ENCODE measurements at places on chromosomes 13 and 19.

GRCh38 chr13:112392719-112393118 is 16.6 kb downstream of the SPACA7 start:
- DNase-seq: no peak

DNA sequence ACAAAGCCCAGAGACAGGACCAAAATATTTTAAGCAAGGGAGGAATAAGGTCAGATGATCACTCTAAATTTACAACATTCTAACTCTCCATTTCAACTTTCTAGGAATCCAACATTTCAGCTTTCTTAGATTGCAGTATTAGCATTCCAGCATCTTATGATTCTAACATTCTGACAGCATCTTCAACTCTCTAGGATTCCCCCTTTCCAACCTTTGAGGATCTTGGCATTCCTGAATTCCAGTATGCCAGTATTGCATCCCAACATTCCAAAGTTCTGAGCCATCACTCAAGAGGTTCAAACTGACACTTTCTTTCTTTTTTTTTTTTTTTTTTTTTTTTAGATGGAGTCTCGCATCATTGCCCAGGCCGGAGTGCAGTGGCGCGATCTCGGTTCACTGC is 13.8 kb downstream of the TGFB1 start:
- DNase-seq: no peak

- no peak for DNase-seq
Observed at GRCh38 chr19:41276231-41276630, 12.1 kb downstream of the HNRNPUL1 start.

GRCh38 chr19:39839678-39840327 is 5.8 kb upstream of the DYRK1B start:
- no peak for DNase-seq

GRCh38 chr13:113970810-113971470 is 2.9 kb downstream of the C13orf46 start:
- no peak for DNase-seq

DNA sequence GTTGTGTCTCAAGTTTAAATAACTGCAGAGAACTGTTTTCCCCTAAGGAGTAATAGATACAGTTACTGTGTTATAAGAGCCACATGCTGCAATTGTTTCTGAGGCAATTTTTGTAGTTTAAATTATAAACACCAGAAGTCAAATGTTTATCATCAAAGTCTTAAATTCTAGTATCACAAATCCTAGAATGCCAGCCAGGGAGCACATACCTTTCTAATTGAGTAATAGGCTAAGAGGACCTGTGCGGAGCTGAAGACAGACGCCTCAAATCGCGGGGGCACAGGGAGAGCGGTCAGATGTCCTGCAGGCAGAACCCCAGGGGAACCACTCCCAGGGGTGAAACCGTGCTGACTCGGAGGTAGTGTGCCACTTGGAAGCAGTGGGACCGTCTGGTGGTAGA is 65.2 kb upstream of the TNFRSF19 start:
- no peak for DNase-seq

Measured in CD4-positive, alpha-beta T cell treated with Interleukin-10 for 1 hour (primary cell).